Posterior vena cava (tissue), 2 donors: ENCODE measurements at places on chromosomes 2 and 18. TPM values are rescaled to one million over a fixed set of nuclear protein-coding genes. Genes with fewer than 3 reads are reported as not detected.
A peak's percentile ranks its signal among the peaks of the same experiment; 100 is the strongest.

The TMEM37 gene
- 8.0 TPM for total RNA-seq

The CD226 gene
- 2.5 TPM for total RNA-seq

The FBXO41 gene
- total RNA-seq, result 1.8 TPM

The ABCG5 gene
- total RNA-seq, result not detected

The MEP1B gene
- total RNA-seq, result not detected

The GCG gene
- total RNA-seq, result not detected

The LYPD6 gene
- 0.23 TPM for total RNA-seq

The CDH7 gene
- not detected for total RNA-seq

The DPYSL5 gene
- not detected for total RNA-seq

The PAX8 gene
- 0.19 TPM for total RNA-seq

DNA sequence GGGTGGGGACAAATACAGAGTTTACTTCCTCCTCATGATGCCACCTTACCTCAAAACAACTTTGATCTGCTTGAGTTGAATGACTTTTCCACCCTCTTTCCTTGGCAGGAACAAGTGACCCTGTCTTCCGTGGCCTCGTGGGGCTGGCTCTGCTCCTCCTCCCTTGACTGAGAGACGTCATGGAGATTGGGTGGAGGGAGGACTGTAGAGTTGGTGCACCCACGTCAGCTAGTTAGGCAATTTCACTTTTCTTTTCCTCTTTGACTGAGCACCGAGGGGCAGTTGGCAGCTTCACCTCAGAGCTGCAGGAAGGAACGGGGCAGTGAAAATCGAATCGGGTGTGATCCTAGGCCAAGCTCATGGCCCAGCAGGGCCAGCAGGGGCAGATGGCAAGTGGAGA, at the start of gene SP140:
SP140 (plus strand) TSS at position 251 of the 400 bp plus-strand sequence; CDS start at position 360, 109 bp downstream.
- no peak for DNase-seq

- DNase-seq, result no peak
These were observed 4.5 kb upstream of the TOGARAM2 start for GRCh38 chr2:28976584-28976983.

GRCh38 chr2:188773075-188773474, 201.1 kb upstream of the COL3A1 start:
- no peak for DNase-seq

- DNase-seq, result no peak
These were observed 4.3 kb downstream of the SOX11 start for GRCh38 chr2:5696404-5696944.

DNA sequence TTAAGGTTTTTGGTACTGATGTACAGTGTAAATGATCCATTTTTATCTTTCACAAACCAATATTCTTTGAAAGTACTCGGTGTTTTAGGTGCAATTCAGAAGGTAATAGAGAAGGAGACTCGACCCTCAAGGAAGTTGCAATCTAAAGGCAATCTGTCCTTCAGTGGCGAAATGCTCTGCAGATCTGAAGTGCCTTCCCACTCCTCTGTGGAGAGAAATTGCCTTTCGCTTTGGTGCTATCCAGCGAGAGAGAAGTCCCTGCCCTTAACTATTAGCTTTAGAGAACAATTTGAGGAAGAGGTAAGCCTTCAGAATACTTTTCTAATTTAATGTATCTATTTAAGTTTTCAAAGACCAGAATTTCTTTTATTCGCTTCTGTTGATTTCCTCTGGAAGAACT, 371.8 kb upstream of the FANCL start:
- no peak for DNase-seq

- DNase-seq, result peak; percentile 87
These were observed 143.6 kb upstream of the MAP3K20 start for GRCh38 chr2:172931918-172932520.

- no peak for DNase-seq
These were observed 16.0 kb upstream of the SKA1 start for GRCh38 chr18:50358844-50359243.

DNA sequence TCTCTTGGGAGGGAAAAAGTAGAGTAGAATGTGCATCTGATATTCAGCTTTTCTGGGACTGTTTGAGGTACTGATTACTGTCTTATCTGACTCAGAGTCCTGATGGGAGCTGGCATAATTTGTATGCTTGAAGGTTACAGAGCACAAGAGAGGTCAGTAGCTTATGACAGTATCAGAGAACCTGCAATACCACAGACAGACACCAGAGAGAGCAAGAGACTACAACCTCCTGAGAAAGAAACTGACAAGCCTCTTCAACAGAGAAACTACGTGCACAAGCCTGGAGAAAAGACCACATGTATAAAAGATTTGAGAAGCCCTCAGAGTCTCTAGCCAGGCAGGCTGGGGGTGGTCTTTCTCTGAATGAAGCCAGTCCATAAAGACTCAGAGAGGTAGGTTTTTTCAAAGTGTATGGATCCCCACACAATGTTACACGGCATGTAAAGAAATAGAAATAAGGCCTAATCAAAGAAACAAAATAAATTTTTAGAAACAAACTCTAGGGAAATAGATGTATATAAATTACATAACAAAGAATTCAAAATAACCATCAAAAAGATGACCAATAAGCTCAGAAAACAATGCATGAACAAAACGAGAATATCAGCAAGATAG, 568.3 kb downstream of the LRRTM4 start:
- DNase-seq, result no peak

GRCh38 chr18:54878159-54878622, 49.9 kb downstream of the RAB27B start:
- DNase-seq, result no peak

DNA sequence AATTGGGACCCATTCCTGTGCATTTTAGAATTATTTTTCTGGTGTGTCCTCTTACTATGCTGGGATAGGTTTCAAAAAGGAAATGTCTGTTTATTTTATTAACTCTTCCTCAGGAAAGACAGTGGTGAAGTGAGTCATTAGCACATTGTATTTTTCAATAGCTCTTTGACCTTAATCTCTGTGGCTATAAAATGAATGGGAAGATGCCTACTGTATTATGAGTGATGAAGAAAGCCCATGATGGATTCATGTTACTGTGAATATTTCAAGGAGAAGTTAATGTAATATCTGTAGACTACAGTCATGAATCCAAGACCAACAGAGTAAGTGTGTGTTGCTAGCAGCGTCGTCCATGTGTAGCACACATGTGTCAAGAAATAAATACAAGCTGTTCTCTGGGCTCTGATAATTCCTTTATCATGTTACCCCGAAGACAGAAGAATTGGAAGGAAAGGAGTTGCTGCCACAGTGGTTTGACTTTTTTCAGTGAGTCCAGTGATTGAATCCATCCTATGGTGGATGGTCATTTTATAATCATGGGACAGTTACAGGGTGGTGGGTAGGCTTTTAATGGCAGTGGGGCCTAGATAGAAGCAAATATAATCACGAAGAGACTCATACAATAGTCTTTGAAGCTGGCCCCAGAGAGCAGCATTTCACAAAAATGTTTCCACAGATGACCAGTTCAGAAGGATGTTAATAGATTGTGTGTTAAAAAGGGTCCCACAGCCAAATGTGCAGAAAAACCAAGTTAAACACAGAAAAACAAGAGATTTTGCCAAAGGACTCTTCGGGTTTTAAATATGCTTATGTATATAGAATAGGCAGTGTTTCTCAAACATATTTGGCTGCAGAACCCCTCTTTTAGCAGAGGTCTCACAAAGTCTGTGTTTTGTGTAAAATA, 239.7 kb upstream of the RASGRP3 start:
- no peak for DNase-seq

- DNase-seq, result no peak
These were observed 46.5 kb upstream of the SESTD1 start for GRCh38 chr2:179311101-179311500.

DNA sequence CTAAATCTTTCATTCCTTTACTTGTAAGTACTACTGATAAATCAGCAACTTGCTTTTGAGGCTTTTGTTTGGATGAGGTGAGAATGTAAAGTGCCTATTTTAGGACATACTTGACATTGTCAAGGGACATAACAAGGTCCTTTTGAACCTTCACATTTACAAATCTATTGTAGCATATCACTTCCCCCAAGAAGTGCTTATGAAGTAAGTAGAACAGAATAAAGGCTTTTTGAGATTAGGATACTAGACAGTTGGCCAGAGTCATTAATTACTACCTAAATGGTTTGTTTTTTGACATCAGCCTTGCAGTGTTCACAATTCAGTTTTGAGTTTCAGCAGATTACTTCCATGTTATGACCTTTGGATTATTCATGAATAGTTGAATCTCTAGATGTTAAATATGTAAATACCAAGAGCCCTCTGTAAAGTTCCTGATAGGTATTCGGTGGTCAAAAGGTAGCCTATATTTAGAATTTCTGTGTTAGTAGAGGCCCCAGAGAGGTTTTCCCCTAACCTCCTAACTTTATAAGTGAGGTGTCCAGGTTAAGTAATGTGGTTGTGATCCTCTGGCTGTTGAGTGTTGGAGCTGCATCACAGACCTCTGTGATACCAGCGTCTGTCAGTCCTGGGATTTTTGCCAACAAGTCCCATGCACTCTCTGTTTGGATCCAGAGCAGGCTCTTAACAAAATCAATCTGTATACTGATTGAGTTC, 67.2 kb downstream of the LCLAT1 start:
- no peak for DNase-seq

GRCh38 chr2:53230691-53231090, 536.9 kb upstream of the CHAC2 start:
- DNase-seq, result no peak
